ENCODE measurements at places on chromosomes 13 and 19. TPM values are rescaled to one million over a fixed set of nuclear protein-coding genes. Genes with fewer than 3 reads are reported as not detected.
A peak's percentile ranks its signal among the peaks of the same experiment; 100 is the strongest.

DNA sequence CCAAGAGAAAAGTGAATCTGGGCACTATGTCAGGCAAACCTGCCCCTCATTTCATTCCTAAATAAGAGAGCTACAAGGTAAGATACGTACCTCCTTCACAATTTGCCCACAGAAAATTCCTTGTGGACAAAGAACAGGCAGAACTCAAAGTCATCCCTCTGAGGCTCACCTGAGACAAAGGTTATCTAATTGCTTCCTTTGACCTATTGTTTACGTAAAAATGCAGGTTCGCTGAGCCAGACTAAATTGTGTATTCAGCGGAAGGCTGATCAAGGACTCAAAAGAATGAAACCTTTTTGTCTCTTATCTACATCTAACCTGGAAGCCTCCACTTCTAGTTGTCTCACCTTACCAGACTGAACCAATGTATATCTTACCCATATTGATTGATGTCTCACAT is 213.3 kb downstream of the POSTN start:
- DNase-seq = no peak
- no peak overlapping the region for H3K27ac ChIP-seq
- no peaks in the 10 kb centered on the region for H3K36me3 ChIP-seq
- no peaks in the 10 kb centered on the region for H3K27me3 ChIP-seq
- no peak overlapping the region for H3K4me3 ChIP-seq

GRCh38 chr19:8306235-8307054 is 1.7 kb downstream of the CD320 start:
- no peak for DNase-seq
- H3K4me3 ChIP-seq = peak overlapping the region; percentile 61
- H3K36me3 ChIP-seq = peaks cover 4% of the 10 kb centered on the region
- peak overlapping the region; percentile 61 for H3K27ac ChIP-seq
- no peaks in the 10 kb centered on the region for H3K27me3 ChIP-seq

GRCh38 chr13:40963927-40964326 is 55.2 kb downstream of the ELF1 start:
- H3K36me3 ChIP-seq = no peaks in the 10 kb centered on the region
- H3K4me1 ChIP-seq = peaks cover 78% of the 10 kb centered on the region
- H3K27me3 ChIP-seq = no peaks in the 10 kb centered on the region
- H3K4me3 ChIP-seq = no peak overlapping the region

DNA sequence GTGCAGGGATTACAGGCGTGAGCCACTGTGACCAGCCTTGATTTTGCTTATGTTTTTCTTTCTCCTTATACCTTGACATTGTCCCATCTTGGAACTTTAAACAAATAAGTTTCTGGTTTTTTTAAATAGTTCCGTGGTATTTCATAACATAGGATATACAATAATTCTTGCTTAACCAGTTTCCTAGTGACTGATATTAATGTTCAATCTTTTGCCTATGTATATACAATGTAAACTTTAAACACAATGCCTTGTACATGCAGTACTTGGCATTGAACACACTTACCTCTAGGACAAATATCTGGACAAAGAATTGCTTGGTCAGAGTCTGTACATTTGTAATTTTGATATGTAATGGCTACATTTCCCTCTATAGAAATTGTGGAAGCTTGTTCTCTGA is 24.4 kb upstream of the SPACA4 start:
- no peaks in the 10 kb centered on the region for H3K36me3 ChIP-seq
- no peak overlapping the region for H3K27ac ChIP-seq
- DNase-seq = no peak
- no peak overlapping the region for H3K4me3 ChIP-seq

DNA sequence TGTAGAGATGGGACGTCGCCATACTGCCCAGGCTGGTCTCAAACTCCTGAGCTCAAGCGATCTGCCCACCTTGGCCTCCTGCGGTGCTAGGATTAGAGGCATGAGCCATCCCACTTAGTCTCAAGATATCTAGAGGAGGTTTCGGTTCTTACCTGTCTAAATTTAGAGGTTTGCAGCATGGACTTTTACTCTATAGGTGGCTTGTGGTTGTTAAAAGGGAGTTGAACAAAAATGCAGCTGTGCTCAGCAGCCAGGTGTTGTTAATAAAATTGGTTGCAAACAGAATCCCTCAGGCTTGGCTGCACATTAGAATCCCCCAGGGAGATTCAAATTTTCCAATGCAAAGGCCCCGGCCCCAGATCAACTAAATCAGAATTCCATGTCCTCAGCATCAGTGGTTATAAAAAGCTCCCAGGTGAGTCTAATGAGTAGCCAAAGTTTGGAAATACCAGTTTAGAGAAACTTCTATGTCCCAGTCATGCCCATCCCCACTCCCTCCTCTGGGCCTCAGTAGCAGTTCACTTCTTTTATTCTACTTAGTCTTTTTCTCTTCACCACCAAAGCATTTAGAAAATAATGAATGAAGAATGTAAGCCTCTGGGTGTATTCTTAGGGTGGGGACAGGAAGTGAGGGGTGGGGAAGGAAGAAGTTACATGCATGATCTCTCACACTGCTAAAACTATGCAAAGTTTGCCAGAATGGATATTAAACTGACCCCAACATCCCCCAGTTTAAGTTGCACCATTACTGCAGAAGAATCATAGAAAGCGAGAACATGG is 471.0 kb downstream of the COG6 start:
- no peak overlapping the region for H3K27ac ChIP-seq
- no peaks in the 10 kb centered on the region for H3K27me3 ChIP-seq

GRCh38 chr13:101455863-101456262 is 3.4 kb downstream of the ITGBL1 start:
- no peak overlapping the region for H3K4me3 ChIP-seq
- H3K27me3 ChIP-seq = no peaks in the 10 kb centered on the region
- H3K4me1 ChIP-seq = no peaks in the 10 kb centered on the region

DNA sequence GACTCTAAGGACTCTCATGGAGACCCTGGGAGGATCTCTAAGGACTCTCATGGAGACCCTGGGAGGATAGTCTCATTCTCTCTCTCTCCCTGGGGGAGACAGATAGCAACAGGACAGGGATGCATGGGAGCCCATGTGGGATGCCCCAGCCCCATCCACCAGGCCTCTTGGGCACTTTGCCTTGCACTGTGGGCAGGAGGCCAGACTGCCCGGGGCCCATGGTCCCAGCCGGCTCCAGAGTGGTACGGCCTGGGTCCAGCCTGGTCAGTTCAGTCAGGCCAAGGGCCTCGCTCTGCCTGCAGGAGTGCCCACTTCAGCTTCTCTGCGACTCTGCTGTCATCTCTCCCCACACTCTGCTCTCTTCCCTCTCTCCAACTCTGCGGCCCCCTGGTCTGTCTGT is 48.6 kb upstream of the SHKBP1 start:
- no peaks in the 10 kb centered on the region for H3K36me3 ChIP-seq
- H3K4me3 ChIP-seq = no peak overlapping the region
- H3K4me1 ChIP-seq = peaks cover 8% of the 10 kb centered on the region

DNA sequence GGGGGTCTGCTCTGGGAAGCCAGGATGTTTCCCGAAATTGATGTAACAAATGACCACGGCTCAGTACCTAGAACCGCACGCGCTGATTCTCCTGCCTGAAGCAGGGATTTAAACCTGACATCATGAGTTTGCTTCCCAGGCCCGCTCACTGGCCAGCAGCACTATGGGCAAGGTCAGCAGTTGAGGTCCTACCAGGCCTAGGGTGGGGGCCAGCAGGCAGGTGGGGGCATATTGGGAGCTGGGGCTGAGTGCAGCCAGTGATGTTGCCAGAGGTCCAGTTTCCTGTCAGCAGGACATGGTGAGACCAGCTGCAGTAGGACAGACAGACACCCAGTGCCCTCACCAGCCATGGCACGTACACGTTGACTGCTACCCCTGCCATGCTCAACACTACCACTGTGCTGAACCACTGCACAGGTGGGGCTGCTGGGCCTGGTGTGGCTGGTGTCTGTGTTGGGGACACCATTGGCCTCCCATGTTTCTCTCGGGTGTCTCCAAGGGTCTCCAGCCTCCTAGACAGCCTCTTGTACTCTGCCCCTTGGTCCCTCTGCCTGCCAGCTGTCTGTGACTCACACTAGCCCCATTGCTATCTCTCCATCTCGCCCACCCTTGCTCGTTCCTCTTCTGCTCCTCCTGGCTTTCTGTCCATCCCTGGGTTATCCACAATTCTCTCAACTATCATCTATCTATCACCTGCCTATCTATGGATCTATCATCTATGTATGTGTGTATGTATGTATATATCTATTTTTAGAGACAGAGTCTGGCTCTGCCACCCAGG is 1.1 kb upstream of the C19orf85 start:
- H3K27ac ChIP-seq = no peak overlapping the region
- DNase-seq = peak; percentile 1
- H3K4me3 ChIP-seq = no peak overlapping the region
- H3K36me3 ChIP-seq = no peaks in the 10 kb centered on the region

GRCh38 chr19:415292-415691 is 6.3 kb upstream of the C2CD4C start:
- no peaks in the 10 kb centered on the region for H3K36me3 ChIP-seq
- peaks cover 8% of the 10 kb centered on the region for H3K4me1 ChIP-seq
- no peak for DNase-seq
- H3K27ac ChIP-seq = no peak overlapping the region

DNA sequence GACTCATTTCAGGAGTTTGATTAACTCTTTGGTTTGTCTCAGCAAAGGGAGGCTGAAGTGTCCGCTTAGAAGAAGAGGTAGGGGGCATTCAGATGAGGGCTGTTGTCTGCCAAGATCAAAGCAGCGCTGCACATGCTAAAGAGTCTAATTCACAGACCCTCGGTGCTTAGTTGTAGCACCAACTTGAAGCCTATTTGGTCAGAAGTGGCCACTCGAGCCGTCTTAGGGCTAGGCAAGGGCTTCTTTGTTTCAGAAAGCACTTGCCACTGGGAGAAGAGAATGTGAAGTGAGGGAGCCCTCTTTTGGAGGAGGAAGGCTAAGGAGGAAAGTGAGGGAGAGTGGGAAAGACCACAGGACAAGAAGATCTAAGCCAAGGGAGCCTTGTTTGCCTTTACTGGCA is 313.4 kb upstream of the TMTC4 start:
- H3K4me3 ChIP-seq = no peak overlapping the region
- no peak overlapping the region for H3K27ac ChIP-seq
- no peaks in the 10 kb centered on the region for H3K4me1 ChIP-seq
- DNase-seq = no peak
- H3K27me3 ChIP-seq = no peaks in the 10 kb centered on the region

DNA sequence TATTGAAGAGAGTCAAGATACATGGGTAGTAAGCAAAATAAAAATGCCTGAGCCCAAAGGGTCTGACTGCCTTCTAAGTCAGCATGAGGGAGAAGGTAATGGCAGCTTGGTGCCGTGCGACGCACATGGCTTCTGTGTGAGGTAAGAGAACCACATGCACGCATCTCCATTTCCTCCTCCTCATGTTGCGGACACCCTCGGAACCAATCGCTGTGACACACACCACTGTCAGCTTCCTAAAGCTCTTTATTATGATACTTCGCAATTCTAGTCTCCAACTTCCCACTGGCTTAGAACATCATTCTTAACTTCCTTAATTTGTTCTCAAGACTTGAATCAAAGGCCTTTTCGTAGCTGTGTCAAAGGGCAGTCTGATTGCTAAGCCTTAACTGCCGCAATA is 170.1 kb downstream of the OXGR1 start:
- no peaks in the 10 kb centered on the region for H3K27me3 ChIP-seq
- DNase-seq = no peak
- H3K4me3 ChIP-seq = no peak overlapping the region

Gene CELF5
- not detected for total RNA-seq

Gene ZNF442
- 2.3 TPM for total RNA-seq

Gene PCSK4
- total RNA-seq = 1.8 TPM

Gene KLK14
- 0.42 TPM for total RNA-seq

Gene ZNF837
- total RNA-seq = 0.40 TPM

Gene ZNF20
- 0.93 TPM for total RNA-seq

Gene TEX101
- total RNA-seq = not detected

Gene UNC13A
- 0.32 TPM for total RNA-seq

Gene NCLN
- total RNA-seq = 21.7 TPM

Gene STAP2
- 9.1 TPM for total RNA-seq

Gene C19orf33
- 2.9 TPM for total RNA-seq

Measured in heart right ventricle (tissue), 16 donors.